WERI-Rb-1 (cell line): ENCODE measurements at places on chromosomes 16 and 17.

DNA sequence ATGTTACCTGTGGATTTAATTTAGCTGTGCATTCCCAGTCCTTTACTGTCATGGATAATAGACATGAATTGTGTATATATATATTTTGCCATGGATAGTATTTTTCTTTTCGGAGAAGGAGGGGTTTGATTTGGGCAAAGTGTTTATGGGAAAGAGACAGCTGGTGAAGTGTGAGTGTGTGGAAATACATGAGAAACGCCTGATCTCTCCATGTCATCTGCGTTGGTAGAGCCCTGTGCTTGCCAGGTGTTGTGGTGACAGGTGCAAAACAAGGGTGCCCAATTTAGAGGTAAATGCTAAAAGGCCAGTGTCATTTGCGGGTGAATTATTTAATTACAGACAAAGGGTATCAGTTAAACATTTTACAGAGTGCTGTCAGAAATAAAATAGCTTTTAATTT lies 23.4 kb downstream of the NDEL1 start:
- DNase-seq = no peak

DNA sequence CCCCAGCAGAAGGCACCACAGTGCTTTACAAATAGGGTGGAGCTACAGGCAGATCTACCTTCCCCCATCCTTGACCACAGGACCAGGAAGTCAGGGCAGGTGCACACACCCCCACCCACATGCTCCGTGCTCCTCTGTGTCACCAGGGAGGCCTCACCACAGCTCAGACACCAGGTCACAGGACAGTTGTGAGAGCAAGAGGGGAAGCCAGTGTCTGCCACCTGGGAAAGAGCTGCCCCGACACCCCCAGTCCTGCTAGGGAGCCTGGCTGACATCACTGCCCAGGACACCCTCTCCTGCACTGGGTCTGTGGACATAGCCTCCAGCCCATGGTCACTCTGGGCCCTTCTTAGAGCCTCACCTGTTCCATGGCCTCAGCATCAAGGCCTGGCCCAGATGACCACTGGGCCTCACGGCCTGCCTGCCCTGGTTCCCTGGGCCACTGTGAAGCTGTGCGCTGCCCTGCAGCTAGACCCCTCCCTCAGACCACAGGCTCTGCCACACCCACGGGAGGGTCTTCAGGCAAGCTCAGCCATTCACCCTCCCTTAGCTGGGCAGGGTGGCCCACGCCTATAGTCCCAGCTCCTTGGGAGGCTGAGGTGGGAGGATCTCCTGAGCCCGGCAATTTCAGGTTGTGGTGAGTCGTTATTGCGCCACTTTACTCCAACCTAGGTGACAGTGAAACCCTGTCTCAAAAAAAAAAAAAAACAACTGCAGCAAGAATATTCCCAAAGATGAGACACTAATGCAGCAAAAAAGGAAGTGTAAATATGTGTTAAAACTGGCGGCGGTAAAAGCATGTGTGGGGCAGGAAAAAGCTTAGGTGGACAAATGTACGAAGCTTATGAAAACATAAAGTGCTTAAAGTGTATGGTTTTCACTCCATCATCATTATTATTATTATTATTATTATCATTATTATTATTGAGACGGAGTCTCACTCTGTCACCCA lies 14.2 kb downstream of the POLR3K start:
- DNase-seq = no peak

DNA sequence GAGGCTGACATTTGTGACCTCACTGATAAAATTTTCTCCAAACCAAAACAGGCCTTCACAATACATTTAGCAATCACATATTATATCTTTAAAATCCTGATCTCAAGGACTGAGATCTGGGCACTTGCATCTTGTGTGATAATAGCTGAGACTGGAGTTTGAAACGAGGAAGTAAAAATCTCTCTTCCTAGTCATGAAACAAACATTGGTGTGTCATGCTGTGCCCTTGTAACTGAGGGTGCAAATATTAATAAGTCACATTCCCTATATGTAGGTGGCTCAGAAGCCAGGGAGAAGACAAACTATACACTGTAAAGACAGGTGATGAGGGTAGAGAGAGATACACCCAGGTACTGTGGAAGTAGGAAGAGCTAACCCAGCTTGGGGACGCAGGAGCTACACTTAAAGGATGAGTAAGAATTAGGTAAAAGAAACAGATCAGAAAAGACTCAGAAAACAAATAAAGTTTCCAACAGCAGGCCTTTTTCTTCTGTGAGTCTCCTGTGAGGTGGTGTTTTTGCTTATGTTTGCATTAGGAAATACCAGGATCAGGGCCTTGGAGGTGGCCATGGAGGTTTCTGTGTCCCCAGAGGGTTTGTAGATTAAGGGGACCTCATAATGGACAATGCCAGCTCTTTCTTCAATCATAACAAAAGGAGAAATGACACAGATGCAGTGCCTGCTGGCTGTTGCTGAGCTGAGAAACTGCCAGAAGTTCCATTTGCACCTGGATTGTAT lies 335.7 kb downstream of the GRIN2A start:
- no peak for DNase-seq

GRCh38 chr16:62963846-62964245 lies 927.6 kb upstream of the CDH8 start:
- DNase-seq = no peak

GRCh38 chr16:2178321-2179106 lies 17.9 kb downstream of the CASKIN1 start:
- no peak for DNase-seq

DNA sequence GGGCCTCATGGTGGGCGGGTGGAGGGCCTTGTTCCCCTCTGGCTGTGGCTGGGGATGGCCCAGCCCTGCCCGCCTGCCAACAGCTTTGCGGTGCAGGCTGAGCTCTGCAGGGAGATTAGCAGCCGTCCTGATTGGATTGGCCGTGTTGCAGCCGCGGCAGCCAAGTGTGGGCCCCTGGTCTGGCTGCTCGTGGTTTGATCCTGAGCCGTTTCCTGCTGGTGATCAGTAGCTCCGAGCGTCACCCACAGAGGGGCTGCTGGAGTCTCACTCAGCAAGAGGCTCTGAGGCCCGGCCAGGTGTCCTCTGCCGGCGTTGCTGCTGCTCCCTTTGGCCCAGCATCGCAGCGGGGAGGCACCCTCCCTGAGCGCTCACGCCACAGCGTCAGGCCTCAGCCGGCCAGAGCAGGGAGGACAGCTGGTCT lies 32.5 kb downstream of the BAIAP2 start:
- peak; percentile 97 for DNase-seq
